SK-N-MC (cell line): ENCODE measurements at places on chromosomes 4 and X.
A peak's percentile ranks its signal among the peaks of the same experiment; 100 is the strongest.

- no peak for DNase-seq
Observed at GRCh38 chr4:188492886-188493285, 353.6 kb downstream of the TRIML1 start.

GRCh38 chr4:82784681-82785610, 13.7 kb downstream of the SCD5 start:
- peak; percentile 76 for DNase-seq

DNA sequence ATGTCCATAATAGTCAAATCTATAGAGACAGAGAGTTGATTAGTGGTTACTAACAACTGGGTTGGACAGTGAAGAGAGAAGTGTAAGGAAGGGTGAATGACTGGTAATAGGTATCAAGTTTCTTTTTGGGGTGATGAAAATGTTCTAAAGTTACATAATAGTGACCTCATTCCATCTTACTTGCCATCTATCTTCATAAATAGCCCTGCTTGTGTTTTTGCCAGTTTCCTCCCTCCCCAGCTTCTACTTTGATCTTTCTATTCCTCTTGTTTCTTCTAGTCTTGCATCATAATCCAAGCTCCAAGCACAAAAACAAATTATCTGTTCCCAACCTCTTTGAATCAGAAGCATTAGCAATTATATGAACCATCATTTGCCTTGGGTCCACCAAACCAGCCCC, 40.2 kb upstream of the TET2 start:
- DNase-seq = no peak

DNA sequence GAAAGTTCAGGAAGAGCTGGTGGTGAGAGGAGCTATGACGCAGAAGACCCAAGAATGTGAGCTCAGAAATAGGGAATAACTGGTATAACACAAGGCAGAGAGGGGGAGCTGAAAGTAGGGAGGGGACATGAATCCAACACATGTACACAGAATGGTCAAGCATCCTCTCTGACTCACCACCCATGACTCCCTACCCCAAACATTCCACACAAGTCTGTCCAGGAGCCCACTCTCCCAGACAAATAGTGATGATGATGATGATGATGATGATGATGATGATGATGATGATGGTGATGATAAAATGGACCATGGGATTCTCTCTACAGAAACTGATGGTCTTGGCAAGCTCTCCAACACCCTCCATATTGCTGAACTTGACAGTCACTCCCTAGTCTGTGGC, 46.4 kb downstream of the NAT8L start:
- DNase-seq = no peak

GRCh38 chr4:150033081-150033480, 45.2 kb upstream of the DCLK2 start:
- DNase-seq = no peak

DNA sequence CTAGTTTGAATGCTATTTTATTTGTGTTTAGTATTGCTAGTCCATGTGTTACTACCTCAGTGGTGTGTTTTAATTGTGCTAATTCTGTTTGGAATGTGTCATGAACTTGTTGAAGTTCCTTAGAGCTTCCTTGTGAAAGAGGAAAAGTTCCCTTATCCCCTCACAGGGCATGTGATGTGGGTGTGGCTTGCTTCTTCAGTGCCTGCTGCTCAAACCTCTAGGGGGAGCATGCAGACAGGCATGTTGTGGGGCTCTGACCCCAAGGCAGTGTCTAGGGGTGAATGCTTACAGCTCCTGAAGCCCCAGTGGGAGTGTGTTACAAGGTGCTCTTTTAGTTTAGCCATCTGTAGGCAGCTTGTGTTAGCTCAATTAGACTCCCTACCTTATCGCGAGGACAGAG, 86.5 kb downstream of the MAGED4 start:
- peak; percentile 28 for DNase-seq
